ENCODE measurements at places on chromosomes 5 and 9. TPM values are rescaled to one million over a fixed set of nuclear protein-coding genes. Genes with fewer than 3 reads are reported as not detected.

Gene GARNL3
- 5.9 TPM for total RNA-seq

Gene SVEP1
- not detected for total RNA-seq

Gene BSPRY
- not detected for total RNA-seq

Gene UBE2QL1
- total RNA-seq: not detected

Gene FUT7
- 3.4 TPM for total RNA-seq
